GM04504 (cell line): ENCODE measurements at places on chromosomes 12 and 14.

DNA sequence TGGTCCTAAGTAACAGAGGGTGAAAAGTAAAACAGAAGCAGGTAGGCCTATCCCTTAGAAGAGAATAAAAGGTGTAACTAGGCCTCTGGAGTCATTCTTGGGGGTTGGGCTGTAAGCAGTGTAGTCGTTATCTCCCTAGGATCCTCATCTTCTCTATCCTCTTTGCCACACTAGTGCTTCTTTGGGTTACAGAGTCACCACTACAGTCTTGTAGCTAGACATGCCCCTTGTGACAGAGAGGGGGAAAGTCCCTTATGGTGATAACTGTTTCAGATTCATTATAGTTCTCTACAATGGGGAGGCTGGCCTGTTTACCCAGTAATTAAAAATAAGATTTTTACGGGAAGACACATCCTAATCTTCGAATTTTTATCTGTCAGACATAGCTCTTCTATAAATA is 16.4 kb upstream of the SRP54 start:
- no peak for DNase-seq

GRCh38 chr14:38290601-38291188 is 34.8 kb upstream of the CLEC14A start:
- peak; percentile 71 for DNase-seq

GRCh38 chr12:125683748-125684381 is 618.6 kb downstream of the AACS start:
- no peak for DNase-seq

DNA sequence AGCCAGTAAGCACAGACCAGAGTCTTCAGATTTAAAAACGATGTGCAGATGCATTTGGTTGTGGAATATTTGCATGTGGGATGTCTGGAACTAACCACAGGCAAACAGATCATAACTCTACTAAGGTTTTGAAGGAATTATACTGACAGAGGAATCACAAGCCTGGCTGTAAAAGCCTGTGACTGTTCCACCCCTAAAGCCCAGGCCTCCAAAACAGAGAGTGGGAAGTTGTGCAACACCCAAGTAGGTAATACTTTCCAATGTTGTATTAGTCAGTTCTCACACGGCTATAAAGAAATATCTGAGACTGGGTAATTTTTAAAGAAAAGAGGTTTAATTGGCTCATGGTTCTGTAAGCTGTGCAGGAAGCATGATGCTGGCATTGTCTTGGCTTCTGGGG is 68.1 kb upstream of the DCD start:
- no peak for DNase-seq

DNA sequence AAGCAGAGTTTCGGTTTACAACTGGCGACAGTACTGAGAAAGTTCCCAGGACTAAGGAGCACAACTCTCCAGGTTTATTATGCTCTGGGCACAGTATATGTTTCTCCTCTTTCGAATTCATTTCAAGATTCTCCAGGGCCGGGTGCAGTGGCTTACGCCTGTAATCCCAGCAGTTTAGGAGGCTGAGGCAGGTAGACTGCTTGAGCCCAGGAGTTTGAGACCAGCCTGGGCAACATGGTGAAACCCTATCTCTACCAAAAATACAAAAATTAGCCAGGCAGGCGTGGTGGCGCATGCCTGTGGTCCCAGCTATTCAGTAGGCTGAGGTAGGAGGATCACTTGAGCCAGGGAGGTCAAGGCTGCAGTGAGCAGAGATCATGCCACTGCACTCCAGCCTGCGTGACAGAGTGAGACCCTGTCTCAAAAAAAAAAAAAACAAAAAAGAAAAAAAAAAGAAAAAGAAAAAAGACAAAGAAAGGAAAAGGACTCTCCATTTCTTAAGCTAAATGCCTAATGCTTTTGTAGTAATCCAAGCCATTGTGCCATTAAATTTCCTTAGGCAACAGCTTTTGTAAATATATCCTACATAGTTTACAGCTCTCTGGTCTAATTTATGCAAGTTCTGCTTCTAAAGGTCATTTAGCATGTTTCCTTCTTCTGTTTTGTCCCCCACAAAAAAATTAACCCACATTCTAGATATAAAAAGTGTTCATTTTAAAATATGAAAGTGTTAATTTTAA is 34.8 kb downstream of the ATL1 start:
- no peak for DNase-seq

DNA sequence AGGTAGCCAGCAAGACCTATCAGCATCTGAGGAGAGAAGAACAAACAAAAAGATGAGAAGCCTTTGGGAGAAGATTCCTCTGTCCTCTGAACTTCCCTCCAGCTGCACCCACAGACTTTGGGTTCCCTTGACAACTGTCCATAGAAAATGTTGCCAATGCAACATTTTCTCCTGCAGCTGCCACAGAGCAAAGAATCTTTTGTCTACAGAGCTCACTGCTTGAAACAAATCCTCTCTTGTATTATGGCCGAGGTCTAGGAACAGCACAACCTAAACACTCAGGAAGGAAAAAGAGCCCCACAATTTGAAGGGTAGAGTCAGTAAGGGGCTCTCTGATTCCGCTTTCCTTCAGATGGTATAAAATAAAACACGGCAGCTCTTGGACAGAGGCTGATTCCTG is 14.3 kb downstream of the POMT2 start:
- DNase-seq = no peak

- DNase-seq = no peak
Observed at GRCh38 chr12:123384318-123384993, 524 bp downstream of the KMT5A start.
